ENCODE measurements at places on chromosomes 7 and 10. TPM values are rescaled to one million over a fixed set of nuclear protein-coding genes. Genes with fewer than 3 reads are reported as not detected.

The OR6V1 gene
- total RNA-seq, result not detected

The TRUB1 gene
- total RNA-seq, result 21.1 TPM

The SPOCK2 gene
- total RNA-seq, result 0.79 TPM

The DLG5 gene
- total RNA-seq, result 25.2 TPM

The EPHA1 gene
- 16.2 TPM for total RNA-seq

The PTTG1IP2 gene
- total RNA-seq, result not detected

The CDC123 gene
- total RNA-seq, result 72.8 TPM

The POLR2J gene
- total RNA-seq, result 12.4 TPM

The NPTX2 gene
- total RNA-seq, result 2.4 TPM

The NUTM2B gene
- total RNA-seq, result 0.30 TPM

The AKR1B15 gene
- not detected for total RNA-seq

The AMPH gene
- total RNA-seq, result 3.5 TPM

The ADRA2A gene
- total RNA-seq, result 2.0 TPM

The NUDT5 gene
- 24.0 TPM for total RNA-seq

The INMT gene
- total RNA-seq, result 5.9 TPM

The NMT2 gene
- total RNA-seq, result 22.0 TPM

The HECTD2 gene
- 20.4 TPM for total RNA-seq

The CYP2C19 gene
- total RNA-seq, result 0.69 TPM

The CYP26A1 gene
- not detected for total RNA-seq

The SFTPA1 gene
- total RNA-seq, result not detected

The DHX32 gene
- 25.0 TPM for total RNA-seq

The ERVW-1 gene
- 0.20 TPM for total RNA-seq

The RADIL gene
- total RNA-seq, result 2.2 TPM

The FZD1 gene
- 15.9 TPM for total RNA-seq

The TRIM50 gene
- 0.20 TPM for total RNA-seq

The CFAP69 gene
- 15.3 TPM for total RNA-seq

The ZNF804B gene
- not detected for total RNA-seq

The IDI2 gene
- not detected for total RNA-seq

The GIMAP2 gene
- 7.3 TPM for total RNA-seq

The NACAD gene
- total RNA-seq, result 1.4 TPM

The EPO gene
- not detected for total RNA-seq

The TWNK gene
- 4.1 TPM for total RNA-seq

The MEPCE gene
- 16.2 TPM for total RNA-seq

The SMKR1 gene
- total RNA-seq, result 0.20 TPM

The TLX1 gene
- not detected for total RNA-seq

The STK31 gene
- 0.20 TPM for total RNA-seq

The CABCOCO1 gene
- 2.0 TPM for total RNA-seq

The EFCAB10 gene
- not detected for total RNA-seq

The PAX4 gene
- total RNA-seq, result not detected

The HDAC9 gene
- total RNA-seq, result 28.2 TPM

The NEBL gene
- total RNA-seq, result 29.3 TPM

The MYPN gene
- 9.4 TPM for total RNA-seq

The CALHM1 gene
- total RNA-seq, result not detected

The ANKRD2 gene
- total RNA-seq, result 6.4 TPM

The NUPR2 gene
- total RNA-seq, result 0.39 TPM

The NME8 gene
- 0.79 TPM for total RNA-seq

The MRLN gene
- total RNA-seq, result 15.7 TPM

The ZNF282 gene
- total RNA-seq, result 17.8 TPM

The SNCG gene
- total RNA-seq, result 7.1 TPM

The ZP3 gene
- 0.79 TPM for total RNA-seq

The EGFR gene
- total RNA-seq, result 45.7 TPM

The EBLN1 gene
- total RNA-seq, result not detected

Measured in skin of body (tissue), 3 donors.